Cardiac fibroblast (primary cell): ENCODE measurements at places on chromosomes 2 and 18.

DNA sequence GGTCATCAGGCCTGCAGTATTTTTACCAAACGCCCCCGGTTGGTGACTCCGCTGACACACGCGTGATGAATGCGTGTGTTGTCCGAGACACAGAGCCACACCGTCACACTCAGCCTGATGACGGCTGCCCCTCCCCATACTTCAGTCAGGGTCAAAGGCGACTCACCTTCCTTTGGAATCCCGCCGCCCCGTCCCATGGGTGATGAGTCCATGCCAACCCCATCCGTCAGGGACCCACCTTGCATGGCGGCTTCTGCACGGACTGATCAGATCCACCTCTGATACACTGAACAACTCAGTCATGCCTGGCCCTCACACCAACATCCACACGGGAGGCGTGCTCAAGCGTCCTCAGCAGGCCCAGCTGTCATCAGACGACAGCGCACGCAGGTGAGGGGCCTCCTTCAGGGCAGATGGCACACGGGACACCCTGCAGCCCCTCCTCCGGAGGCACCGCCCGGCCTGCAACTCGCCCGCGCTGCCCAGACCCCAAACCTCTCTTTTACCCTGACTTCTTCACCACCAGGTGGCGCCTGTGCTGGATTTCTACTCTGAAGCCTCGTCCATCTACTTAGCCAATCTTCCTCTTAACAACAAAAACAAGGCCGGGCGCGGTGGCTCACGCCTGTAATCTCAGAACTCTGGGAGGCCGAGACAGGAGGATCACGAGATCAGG, 89.2 kb downstream of the ZNF516 start:
- peak; percentile 79 for DNase-seq

- DNase-seq, result no peak
Measured at GRCh38 chr2:84964406-84965191, 6.4 kb upstream of the KCMF1 start.

DNA sequence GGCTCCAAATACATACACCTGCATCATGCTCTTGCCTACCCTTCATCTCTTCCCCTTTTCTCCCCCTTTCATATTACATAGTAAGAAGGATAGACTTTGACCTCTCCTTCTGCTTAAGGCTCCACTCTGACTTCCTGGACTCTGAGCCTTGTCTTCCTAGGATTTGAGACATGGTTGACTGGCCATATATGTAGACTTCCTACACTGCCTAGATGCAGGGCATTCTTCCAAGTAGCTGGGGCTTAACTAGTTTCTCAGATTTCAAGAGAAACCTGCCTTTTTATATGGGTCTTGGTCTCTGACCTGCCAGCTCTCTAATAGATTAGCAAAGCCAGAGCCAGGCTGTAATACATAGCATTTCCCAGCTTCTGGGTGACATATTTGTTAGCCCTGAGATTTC, 35.4 kb upstream of the CYP26B1 start:
- DNase-seq, result no peak

DNA sequence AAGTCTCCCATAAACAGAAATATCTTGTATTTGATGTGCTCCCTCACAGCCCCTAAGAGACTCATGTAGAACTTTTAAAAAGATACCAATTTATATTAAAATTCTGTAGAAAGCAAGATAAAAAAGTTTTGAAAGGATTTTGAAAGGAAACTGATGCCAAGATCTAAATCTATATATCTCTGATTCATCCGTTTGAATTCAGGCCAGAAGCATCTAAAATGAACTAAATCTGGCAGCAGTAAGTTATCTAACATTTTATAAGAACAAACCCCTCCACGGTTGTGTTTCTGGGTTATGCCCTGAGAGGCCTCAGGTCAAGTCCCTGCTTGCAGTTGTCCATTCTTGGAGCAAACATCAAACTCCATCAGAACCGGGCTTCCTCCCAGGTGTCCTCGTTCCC, 165.8 kb downstream of the FBXO15 start:
- no peak for DNase-seq

GRCh38 chr2:17815468-17816184, 634 bp upstream of the MSGN1 start:
- no peak for DNase-seq

DNA sequence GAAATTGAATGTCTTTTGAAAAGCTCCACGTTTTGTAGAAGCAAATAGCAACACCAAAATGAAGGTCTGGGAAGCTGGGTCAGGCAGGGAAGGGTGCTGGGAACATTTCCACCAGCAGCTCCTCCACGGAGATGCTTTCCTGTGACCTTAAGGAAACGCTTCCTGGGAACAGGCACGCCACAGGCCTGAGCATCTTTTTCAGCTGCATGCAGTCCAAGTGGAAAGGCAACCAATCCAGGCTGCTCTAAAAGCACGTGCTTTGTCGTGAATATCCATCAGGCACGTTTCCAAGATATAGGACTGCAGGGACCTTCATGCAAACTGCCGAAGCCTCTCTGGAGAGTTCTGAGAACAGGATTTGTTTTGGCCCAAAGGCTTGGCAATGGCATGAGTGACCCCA, 109.3 kb downstream of the KLHL29 start:
- no peak for DNase-seq

DNA sequence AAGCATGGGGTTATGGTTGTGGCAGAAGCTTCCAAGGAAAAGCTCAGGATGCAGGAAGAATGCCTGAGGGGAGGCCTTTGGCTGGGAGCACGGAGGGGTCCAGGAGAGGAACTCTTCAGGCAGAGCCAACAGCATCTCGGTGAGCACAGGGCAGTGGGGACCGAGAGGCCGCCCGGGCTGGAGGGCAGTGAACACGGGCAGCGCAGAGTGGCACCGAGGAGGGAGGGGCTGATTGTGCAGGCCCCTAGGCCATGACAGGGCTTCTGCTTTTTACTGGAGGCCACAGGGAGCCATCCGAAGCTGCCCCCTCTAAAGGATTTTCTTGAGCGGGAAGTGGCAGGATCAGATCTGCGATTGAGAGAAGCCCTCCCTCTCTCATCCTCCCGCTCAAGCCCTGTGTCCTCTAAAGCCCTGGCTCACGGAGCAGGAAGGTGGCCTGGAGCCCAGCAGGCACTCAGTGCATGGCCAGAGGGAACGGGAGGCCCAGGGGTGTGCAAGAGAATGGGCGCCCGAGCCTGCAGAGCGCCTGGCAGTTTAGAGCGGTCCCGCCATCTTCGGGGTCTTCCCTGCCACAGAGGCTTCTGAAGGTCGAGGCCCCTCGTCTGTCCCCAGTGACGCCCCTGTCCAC, 110.0 kb upstream of the STON1 start:
- no peak for DNase-seq

DNA sequence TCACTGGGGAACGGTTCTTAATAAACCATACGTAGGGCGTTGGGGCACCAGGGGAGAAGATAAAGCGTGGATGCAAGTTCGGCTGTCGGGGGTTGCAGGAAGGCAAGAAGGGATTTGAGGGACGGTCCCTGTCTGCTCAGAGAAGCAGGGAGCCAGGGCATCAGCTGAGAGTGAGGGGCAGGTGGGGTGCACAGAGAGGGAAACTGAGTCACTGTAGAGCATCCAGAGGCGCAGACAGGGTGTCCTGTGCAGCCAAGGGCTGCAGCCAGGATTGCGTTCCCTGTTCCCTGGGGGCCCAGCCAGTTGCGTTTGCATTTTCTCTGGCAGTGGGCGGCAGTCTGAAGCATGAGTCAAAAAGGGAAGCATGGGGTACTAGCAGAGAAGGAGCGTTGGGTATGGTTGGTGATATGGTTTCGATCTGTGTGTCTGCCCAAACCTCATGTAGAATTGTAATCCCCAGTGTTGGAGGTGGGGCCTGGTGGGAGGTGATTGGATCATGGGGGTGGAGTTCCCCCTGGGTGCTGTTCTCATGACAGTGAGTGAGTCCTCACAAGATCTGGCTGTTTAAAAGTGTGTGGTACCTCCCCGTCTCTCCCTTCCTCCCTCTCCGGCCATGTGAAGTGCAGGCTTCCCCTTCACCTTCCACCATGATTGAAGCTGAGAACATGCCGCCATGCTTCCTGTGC, 202.9 kb downstream of the NDUFA10 start:
- DNase-seq, result no peak

DNA sequence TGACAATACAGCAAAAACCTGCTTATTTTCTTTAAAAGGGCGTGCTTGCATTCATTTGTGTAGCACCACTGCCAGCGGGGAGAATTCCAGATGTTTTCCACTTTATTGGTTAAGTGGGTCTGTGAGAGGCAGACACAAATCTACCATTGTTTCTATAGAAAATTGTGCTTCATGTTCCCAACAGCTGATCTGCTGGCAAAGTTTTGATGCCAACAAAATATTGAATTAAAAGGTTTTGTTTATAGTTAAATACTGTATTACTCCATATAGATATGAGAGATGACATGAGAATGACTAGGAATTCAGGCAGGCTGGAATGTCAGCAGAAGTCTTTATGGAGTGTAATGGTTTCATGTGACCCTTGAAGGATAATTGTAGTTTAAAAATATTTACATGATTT, 182.7 kb downstream of the MC4R start:
- no peak for DNase-seq

DNA sequence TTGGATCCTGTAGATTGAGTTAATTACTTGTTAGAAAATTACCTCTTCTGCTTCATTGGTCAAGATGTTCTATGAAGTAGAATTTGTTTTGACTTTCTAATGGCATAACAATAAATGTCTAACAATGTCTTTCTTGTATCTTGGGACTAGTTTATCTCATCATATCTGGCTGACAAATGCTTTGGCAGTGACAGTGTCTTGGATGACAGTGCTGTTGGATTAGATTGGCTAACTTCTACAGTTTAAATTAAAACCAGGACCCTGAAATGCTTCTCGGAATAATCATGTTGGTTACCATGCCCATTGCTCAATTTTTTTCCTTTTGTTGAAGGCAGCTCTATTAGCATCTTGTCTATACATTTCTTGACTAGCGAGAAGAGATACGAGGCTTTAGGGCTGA, 176.9 kb downstream of the PARD3B start:
- DNase-seq, result no peak

DNA sequence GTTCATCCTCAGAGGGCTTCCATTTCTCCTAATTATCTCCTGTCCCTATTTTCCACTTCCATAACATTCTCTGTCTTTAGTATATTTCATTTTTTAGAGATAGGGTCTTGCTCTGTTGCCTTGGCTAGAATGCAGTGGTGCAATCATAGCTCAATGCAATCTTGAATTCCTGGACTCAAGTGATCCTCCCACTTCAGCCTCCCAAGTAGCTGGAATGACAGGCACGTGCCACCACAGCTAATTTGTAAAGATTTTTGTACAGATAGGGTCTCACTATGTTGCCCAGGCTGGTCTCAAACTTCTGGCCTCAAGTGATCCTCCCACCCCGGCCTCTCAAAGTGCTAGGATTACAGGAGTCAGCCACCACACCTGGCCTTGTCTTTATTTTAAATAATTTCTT, 589.0 kb downstream of the ZEB2 start:
- DNase-seq, result no peak

DNA sequence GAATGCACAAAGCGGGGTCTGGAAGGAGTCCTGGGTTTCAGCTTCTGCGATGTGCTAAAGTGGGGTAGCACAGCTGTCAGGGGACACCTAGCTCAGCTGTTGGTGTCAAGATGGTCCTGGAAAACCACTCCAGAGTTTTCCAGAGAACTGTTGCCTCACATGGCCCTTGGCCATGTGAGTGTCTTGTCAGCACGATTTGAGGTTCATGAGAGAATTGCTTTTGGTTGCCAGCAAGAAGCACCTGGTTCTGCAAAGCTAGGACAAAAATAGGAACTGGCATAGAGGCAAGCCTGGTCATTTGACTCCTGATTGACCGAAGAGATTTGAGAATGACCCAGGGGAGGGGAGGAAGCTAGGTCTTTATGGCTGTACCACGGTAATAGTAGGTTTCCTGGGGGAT, 50.4 kb upstream of the CTLA4 start:
- no peak for DNase-seq

GRCh38 chr2:195683174-195683573, 26.1 kb downstream of the SLC39A10 start:
- DNase-seq, result no peak

- no peak for DNase-seq
Measured at GRCh38 chr2:8996006-8996405, 7.5 kb downstream of the MBOAT2 start.

DNA sequence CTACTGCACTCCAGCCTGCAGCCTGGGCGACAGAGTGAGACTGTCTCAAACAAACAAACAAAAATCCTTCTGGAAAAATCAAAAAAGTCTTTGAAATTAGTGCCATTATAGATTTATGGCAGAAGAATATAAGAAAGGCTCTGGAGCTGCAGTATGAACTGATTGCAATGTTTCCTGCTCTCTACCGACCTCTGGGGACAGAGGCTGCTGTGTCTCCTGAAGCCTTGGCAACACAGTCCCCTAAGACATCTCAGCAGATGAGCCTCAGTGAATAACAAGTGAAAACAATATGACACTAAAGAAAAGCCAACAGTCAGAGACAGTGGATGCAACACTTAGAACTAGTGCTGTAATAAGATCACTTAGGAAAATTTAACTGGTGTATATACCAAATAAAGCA, 494.9 kb upstream of the LRATD1 start:
- DNase-seq, result no peak

DNA sequence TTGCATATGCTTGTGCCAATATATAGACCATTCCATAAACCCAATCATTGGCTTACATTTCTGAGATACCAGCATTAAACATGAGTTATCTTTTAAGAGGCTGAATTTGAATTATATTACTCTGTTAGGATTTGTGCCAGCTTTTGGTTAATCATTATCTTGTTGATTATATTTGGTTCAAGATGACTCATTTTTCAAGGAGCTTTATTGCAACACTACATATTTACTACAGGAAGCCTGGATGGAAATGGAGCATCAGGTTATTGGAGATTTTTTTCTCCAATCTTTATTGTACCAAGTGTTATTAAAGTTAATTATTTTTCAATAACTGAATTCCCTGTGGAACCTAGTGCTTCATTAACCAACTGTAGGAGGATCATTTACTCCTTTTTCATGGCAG, 26.4 kb downstream of the EML4 start:
- DNase-seq, result peak; percentile 58

DNA sequence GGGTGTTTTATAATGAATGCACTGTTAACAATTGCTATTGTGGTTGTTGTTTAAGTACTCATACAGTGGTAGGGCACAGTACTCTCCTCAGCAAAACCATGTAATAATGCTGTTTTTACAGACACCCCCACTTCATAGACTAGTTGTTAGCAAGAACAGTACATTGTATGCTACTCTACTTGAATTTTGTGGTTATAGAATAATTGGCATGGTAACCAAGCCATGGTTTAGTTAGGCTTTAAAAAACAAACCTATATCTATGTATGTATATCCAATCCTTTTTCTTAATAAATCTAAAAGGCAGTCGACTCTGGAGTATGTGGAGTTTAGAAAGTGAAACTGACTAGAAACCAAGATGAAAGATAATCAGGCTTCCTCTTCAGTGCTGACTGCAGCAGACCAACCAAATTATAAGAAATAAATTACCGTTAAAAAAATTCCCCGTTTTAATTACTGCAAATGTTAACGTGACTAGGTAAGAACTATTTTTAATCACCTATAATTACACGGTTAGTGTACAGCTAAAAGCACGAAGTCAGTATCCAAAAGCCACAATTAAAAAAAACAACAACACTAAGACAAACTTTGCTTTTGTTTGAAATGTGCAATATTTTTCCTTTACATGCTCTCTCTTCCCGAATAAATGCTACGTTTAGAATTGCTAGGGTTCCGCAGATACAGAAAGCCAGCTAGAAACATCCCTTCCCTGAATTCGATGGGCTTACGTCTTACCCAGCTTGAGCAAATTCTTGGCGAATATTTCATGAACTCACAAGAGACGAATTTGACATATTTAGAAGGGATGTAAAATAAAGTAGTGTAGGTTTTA, 113.3 kb upstream of the SERTAD2 start:
- peak; percentile 60 for DNase-seq
